NCI-H226 (cell line): ENCODE measurements at places on chromosomes 6 and 20.

DNA sequence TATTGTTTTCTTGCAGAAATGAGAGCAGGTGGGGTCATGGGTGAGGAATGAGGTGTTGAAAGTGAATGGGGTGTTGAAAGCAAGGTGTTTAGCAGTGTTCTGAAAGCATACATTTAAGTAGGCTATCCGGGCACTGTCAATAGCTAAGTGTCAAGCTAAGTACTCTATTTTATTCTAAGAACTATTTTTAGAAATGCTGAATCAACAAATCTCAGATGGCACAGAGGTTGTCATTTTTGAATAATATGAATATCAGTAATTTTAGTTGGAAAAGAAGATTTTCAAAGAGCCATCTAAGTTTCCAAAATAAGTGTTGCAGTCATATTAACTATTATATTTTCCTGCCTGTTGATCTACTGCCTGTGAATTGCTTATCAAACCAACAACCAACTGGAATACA lies 21.7 kb upstream of the SLC17A3 start:
- DNase-seq: no peak

DNA sequence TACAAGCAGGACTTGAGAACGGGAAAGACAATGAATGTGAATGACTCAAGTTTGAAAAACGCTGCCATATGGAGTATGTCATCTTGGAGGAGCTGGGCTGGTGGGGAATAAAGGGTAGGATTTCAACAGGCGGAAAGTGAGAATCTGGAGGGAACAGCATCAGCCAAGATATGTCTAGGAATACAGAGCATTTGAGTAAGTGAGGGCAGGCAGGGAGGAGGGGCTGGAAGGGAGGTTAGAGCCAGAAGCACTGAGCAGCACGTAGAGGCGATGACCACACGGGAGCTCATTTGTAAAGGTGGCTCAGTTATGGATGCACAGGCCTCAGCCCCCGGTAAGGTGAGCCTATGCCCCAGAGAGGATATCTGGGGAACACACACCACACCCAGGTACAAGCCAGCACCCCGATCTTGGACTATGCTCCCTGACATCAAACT lies 115.1 kb downstream of the ZMYND8 start:
- no peak for DNase-seq

DNA sequence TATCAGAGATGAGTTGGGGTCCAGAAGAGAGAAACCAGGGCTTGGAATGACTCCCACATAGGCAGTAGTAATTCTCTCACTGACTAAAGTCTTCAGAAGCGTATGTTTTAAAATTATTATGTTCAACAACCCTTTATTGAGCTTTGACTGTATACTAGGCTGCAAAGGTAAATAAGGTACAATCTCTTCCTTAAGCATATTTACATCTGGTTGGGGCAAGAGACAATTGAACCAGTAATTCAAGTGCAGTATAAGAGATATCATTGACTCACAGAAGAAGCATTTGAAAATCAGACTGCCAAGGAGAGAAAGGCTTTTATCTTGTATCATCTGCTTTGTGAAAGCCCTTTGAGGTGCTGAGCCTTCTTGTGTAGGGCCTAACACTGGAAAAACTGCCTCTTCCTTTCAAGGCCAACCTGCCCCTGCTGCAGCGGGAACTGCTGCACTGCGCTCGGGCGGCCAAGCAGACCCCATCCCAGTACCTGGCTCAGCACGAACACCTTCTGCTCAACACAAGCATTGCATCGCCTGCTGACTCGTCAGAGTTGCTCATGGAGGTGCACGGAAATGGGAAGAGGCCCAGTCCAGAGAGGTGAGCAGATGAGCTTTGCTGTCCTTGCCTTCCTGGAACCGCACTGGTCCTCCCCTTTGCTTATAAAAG lies 39.3 kb upstream of the C20orf144 start:
- DNase-seq: no peak

DNA sequence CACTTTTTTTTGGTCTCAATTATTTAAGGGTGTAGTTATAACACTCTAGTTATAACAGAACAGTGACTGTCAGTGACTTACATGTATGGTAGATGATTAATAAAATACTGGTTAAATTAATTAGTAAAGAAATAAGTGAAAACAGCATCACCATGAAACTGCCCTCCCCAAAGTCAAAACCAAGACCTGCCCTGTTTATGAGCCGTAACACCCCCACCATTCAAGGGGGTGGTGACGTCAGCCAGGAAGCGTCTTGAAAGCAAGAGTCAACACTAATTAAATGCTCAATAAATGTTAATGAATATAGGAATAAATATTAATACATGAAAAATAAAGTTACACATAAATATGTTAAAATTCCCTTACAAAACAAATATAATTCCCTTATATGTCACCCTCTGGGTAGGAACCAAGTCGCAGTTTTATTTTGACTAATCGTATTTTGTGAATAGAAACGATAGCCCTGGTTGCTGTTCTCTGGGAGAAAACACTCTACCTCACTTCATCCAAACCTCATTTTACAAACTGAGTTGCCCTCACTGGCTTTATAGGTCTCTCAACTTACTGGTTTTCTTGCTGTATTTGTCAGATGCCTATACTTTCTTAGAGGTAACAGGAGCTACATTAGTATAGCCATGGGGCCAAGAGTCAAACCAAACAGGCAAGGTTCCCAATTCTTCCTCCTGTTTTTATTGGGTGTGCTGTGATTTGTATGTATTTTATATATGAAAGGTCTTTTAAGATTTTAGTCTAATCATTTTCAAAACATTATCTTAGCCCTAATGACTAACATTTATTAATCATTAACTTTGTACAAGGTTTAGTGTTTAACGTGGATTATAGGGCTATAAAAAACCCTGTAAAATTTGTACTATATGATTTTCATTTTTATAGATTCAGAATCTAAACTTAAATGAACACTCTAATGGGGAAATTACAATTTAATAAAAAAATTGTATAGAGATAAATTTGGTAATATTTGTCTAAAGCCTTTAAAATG lies 227.9 kb upstream of the IRAK1BP1 start:
- DNase-seq: no peak

GRCh38 chr6:129419324-129419723 lies 290.7 kb downstream of the ARHGAP18 start:
- no peak for DNase-seq

DNA sequence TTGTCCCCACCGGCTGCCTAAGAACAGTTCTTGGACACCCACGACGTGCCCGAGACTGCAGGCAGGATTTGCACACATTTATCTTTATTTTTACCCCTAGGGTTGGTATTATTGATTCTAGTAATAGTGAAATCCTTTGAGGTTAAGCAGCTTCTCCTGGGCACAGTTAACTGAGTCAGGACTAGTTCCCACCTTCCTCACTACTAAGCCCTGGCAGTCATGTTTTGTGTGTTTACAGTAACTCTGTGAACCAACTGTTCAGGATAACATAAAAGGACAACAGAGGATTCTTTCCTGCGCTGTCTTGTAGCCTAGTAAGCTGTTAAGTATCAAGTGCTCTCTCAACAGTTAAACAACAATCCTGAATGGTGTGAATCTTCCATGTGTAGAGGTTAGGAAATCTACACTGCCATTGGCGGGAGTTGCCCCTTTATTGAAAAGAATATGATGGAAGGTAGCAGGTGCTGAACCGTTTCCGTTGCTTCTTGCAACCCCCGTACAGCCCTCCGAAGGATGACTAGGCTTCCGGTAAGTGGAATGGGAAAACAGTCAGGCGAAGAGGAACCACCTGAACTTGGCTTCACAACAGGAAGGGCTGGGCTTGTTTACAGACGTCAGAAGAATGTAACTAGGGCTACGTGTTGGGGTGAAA lies 979 bp upstream of the SOD2 start:
- peak; percentile 77 for DNase-seq

DNA sequence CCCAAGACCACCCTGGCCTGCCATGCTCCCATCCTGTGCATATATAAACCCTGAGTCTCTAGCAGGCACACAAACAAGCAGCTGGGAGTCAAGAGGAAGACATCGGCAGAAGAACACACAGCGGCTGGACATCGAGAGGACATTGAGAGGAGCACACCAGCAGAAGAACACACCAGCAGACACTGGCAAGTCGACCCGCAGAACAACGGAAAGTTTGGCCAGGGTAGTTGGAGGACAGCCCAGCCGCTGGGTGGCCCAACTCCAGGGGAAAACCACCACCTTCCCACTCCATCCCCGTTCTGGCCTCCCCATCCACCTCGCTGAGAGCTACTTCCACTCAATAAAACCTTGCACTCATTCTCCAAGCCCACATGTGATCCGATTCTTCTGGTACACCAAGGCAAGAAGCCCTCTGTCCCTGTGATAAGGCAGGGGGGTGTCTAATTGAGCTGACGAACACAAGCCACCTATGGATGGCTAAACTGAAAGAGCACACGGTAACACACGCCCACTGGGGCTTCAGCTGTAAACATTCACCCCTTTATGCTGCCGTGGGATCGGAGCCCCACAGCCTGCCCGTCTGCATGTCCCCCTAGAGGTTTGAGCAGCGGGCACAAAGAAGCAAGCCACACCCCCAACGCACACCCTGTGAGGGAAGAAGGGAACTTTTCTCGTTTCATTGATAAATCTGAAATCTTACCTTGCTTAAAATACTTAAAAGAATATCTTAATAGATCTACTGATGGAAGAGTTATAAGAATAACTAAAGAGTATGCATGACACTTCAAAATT lies 13.8 kb downstream of the TMX4 start:
- no peak for DNase-seq
